ENCODE measurements at places on chromosomes 2 and 18. TPM values are rescaled to one million over a fixed set of nuclear protein-coding genes. Genes with fewer than 3 reads are reported as not detected.

The ALPG gene
- total RNA-seq = not detected

- no peak for DNase-seq
Observed at GRCh38 chr2:2569836-2570235, 238.8 kb upstream of the MYT1L start.

The UGT1A4 gene
- total RNA-seq = not detected

The KCNG2 gene
- total RNA-seq = 1.1 TPM

GRCh38 chr2:229852565-229852964 is 69.2 kb downstream of the TRIP12 start:
- DNase-seq = peak; percentile 59

GRCh38 chr2:191209340-191209739 is 35.9 kb upstream of the MYO1B start:
- no peak for DNase-seq

DNA sequence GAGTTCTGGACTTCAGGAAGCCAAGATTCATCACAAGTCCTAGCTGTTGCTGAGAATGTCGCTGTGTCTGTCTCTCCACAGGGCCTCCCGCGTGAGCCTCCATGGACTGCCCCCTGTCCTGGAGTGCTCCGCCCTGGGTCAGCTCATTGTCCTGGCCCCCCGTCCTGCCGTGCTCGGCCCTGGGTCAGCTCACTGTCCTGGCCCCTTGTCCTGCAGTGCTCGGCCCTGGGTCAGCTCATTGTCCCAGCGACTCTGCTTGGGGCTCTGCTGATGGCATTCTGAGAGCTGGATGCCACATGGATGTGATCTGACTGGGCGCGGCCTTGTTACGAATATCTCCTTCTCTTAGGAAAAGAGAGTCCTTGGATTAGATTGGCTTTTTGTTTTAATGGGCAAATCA is 78.5 kb downstream of the EIPR1 start:
- no peak for DNase-seq

The CPLX4 gene
- not detected for total RNA-seq

DNA sequence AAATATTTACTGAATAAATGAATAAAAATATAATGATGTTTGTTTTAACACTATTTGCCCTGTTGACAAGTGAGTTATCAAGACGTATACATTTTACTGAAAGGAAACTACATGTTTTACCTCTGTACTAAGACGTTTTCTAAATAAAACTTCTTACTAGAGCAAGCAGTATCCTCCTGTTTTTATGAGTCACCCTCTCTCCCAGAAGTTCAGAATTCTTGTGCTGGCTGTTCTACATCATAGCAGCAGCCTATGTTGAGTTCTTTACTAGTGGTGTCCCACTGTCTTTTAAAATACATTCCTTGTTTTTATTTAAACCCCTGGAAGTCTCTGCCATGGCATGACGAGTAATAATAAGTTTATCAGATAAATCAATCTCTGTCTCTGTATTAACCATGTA is 297.4 kb downstream of the CALCRL start:
- no peak for DNase-seq

The RIT2 gene
- total RNA-seq = not detected

The DCC gene
- not detected for total RNA-seq

The TRABD2A gene
- total RNA-seq = 2.2 TPM

DNA sequence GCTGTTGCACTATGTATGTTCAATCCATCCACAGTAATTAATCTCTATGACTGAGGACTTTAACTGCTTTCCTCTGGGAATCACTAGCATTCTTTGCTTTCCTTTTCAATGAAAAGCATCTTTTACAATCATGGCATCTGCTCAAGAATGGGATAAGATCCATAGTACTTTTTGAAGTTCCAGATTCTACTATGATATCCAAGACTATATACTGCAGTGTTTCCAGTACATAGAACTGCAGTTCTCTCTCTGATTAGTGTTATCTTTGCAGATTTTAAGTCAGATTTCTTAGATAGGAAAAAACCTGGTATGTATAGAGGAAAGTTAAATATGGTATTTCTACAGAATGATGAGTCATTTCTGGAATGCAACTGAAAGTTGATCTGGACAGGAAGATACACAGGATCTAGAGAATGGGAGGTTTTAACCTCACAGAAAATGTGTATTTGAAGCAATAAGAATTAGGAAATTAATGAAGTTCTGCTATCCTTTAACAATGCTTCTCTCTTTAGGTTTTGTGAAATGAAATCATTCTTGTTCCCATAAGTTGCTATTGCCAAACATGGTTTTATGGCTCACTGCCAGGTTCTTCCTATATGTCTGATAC is 670.7 kb downstream of the ERBB4 start:
- DNase-seq = no peak

GRCh38 chr2:2012505-2012904 is 268.2 kb upstream of the PXDN start:
- DNase-seq = no peak

DNA sequence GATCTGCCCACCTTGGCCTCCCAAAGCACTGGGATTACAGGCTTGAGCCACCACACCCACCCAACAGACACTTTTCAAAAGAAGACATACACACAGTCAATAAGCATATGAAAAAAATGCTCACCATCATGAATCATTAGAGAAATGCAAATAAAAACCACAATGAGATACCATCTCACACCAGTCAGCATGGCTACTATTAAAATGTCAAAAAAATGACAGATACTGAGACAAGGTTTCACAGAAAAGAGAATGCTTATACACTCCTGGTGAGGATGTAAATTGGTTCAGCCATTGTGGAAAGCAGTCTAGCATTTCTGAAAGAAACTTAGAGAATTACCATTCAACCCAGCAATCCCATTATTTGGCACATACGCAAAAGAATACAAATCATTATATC is 1947.2 kb downstream of the SUCLG1 start:
- DNase-seq = no peak

DNA sequence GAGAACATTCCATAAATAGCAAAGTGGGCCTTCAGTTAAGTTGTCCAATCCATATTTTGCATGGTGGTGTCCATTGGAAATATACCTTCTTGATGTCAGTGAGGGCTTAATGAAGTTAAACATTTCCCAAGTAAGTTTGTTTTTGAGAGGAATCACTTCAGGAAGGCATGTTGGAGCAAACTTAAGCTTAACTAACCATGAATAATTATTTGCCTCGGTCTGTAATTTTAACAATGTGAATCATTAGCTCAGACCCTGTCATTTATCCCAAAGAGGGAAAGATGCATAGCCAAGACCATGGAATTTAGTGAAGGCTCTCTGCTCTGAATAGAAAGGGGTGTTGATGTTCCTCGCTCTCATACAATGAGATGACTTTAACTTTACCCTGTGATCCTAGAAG is 47.4 kb downstream of the SPATS2L start:
- no peak for DNase-seq

DNA sequence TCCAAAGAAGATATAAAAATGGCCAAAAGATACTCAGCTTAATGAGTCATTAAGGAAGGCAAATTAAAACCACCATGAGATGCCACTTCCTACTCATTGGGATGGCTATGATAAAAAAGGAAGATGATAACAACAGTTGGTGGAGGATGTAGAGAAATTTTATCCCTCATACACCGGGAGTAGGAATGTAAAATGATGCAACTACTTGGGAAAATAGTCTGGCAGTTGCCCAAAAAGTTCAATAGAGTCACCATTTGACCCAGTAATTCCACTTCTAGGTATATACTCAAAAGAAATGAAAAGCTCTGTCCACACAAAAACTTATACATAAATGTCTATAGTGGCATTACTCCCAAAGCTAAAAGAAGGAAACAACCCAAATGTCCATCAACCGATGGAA is 10.1 kb upstream of the SULT1C2 start:
- DNase-seq = no peak

DNA sequence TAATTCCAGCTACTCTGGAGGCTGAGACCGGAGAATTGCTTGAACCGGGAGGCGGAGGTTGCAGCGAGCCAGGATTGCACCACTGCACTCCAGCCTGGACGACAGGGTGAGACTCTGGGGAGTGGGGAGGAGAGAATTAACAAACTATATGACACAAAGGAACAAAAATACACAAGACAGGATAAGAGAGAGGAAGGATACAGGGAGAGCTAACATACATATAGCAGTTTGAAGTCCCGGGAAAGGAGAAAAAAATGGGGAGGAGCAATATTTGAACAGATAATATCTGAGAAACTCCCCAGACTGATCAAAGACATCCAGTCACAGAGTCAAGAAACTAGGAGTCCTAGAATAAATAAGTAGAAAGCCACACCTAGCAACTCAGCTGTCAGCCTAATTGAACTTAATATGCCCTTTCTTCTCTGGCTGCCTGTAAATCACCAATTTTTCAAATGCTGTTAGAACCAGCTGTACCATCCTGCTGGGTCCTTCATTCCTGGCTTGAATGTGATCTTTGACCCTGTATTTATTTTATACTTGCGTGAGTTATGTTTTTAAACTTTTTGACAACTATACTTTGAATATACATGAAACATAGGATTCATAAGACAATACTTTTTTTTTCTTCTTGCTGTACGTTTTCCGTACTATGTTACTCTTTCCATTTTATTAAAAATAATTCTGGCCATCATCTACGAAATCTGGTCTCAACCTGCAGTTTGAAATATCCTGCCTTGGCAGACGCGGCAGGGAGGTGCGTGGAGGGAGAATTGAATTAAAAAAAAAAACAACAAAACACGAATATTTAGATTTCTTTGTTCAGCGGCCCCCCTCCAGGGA is 876 bp upstream of the CYP27A1 start:
- DNase-seq = no peak

DNA sequence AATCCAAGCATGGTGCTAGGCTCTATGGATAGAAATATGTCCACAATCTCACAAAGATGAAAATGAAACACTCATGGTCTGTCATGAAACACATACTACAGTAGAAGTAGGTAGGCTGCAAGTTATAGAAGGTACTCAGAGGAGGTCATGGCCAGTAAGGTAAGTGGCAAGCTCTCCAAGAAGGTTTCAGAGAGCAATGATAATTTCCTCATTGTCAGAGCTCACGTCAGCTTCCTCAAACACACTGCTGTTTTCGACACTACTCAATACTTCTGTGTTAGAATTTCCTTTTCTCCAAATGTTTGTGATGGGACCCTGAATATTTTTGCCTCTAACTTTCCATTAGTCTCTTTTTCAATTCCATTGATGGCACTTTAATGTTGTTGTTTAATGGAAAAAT is 25.5 kb downstream of the CCDC141 start:
- no peak for DNase-seq

The DCDC2C gene
- total RNA-seq = 0.27 TPM

DNA sequence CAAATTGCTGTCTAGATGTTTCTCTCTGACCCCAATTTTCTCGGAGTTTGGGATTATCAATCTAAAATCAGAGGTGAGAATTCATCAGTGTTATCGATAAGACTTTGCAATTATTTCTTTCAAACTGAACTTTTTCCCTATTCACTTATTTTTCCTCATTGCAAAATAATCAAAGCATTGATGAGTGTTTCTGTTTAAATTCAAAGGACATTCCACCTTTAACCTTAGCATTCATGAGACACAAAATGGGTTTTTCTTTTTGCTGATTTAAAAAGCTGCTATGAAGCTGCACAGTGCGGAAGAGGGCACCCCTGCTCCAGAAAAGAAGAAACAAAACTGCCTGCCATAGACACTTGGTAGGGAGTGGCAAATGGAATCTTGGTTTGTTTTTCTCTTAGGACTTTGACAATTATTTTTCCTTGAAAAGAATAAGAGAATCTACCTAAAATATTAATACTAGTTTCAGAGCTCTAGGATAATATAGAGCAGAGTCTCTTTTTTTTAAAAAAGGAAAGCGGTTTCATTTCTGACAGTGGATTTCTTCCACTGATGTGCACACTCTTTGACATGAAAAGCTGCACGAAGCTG is 203.4 kb downstream of the TGIF1 start:
- no peak for DNase-seq

The CXXC1 gene
- total RNA-seq = 74.0 TPM

DNA sequence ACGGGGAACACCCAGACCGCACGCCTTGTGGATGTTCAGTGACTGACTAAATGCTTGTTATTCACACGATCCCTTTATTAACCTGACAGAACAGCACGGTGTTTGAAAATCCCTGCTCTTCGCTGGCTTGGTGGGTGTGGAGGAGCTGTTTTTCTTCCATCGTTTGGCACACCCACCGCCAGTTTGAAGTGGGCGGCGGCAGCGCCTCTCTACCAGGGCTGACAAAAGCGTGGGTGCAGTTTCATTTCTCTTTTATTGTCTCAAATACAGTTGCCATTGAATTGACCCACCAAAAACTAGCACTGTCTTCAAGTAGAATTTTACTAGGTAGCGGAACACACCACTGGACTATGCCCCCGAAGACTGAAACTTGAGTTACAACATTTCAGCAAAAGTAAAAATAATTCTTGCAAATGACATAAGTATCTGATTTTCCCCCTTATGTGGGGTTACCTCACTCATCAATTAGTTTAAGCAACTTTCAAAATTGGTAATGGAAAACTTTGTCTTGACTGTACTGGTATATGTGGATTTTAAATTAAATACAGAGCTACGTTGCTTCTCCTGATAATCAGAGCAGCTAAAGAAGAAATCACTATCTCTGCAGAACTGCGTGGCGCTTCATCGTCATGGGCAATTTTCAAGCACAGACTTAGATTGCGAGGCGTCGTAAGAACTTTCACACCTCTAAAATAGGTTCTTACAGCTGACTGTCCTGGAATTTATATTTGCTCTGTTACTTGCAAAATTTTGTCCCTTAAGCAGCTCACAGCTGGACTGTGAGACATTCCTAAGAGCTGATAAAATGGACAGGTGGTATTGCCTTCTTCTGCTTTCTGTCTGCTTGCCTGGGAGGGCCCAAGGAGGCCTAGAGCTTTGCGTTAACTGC is 60.9 kb downstream of the LDLRAD4 start:
- DNase-seq = no peak

DNA sequence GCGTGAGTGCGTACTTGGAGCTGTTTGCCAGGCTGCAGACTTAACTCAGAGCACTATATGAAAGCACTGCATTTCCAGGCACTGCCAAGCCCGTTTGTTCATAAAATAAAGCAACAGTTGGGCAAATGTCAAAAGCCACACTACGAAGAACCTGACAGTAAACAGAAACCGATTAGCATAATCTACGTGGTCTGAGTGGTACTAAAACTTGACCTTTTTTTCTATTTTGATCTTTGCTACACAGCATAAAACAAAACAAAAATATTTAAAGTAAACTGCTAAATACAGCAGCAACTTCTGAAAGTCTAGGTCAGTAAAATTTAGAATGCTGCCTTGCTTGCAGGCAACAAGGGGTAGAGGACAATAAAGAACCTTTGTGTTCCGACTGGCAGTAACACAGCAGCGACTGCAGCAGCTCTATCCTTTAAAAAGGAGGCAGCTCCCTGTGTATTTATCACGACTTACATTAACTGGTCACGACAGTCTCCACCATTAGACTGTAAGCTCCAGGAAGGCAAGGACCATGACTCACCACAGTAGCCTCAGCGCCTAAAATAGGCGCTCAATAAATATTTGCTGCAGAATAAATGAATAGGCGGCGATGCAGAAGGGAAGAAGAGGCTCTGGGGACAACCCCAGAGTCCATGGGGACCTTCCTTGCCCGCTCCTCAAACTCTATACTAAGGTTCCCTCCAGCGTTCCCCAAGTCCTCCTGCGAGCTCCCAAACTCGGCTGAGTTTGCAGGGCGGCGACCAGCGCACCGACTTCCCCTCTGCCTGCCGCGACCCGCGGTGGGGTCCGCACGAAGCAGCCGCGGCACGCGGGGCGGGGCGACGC is 902 bp downstream of the SS18 start:
- no peak for DNase-seq
